Gastroesophageal sphincter (tissue), 4 donors: ENCODE measurements at places on chromosomes 2 and 18. TPM values are rescaled to one million over a fixed set of nuclear protein-coding genes. Genes with fewer than 3 reads are reported as not detected.

DNA sequence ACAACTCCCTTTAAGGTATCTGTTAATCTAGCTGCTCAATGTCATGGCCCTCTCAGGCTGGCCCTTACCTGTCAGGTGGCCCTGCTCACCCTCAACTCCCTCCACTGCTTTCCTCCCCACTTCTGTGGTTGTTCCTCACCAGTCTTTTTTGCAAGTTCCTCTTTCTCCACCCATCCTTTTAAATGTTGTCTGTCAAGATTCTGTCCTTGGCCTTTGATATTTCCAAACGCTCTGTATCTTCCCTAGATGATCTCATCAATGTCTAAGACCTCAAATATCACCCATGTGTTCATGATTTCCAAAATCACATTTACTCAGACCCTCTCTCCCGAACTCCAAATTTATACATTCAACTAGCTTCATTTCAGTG, 3.5 kb downstream of the PTPN2 start:
- no peak for ATAC-seq

DNA sequence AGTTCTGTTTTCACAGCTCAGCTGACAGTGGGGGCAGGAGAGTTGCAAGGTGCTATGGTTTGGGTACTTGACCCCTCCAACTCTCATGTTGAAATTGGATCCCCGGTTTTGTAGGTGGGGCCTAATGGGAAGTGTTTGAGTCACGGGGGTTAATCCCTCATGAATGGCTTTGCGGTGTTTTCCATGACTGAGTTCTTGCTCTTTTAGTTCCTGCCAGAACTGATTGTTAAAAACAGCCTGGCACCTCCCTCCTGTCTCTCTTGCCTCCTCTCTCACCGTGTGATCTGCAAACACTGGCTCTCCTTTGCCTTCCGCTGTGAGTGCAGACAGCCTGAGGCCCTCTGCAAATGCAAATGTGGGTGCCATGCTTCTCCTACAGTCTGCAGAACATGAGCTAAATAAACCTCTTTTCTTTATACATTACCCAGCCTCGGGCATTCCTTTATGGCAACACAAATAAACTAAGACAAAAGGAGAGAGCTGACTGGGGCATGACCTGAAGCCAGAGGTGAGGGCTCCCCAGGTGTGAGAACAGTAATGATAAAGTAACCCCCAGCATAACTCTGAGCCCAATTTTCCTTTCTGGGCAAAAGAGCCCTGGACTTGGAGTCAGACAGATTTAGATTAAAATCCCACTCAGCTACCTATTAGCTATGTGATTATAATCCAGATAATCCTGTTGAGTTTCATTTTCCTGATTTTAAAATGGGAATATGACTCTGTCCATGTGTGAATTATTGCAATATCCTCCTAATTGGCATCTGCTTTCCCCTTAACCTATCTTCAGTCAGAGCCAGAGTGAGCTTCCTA, 64.9 kb upstream of the CAPN13 start:
- ATAC-seq, result no peak

DNA sequence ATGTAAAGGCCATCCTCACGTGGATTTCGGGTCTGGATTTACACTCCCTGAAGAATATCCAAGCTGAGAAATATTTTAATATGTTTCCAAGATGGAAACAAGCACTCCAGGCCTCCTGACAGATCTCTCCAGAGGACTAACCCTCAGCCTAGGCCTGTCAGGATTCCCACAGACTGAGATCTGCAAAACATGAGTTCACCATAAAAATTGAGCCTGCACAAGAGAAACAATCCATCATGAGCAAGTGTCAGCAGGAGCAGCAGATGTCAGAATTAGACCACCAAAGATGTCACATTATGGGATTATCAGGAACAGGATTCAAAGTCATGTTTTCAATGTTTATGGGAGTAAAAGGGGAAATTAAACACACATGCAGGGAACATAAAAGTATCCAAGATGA, 191.3 kb downstream of the TFCP2L1 start:
- no peak for ATAC-seq

GRCh38 chr2:208274748-208275147, 8.7 kb downstream of the PIKFYVE start:
- no peak for ATAC-seq

- ATAC-seq, result peak; percentile 74
Measured at GRCh38 chr2:99697811-99698568, 208.2 kb upstream of the REV1 start.

The IL37 gene
- not detected for total RNA-seq
